ENCODE measurements at places on chromosomes 2 and 18. TPM values are rescaled to one million over a fixed set of nuclear protein-coding genes. Genes with fewer than 3 reads are reported as not detected.

TOGARAM2 gene
- 23.9 TPM for polyA plus RNA-seq

SDC1 gene
- 0.15 TPM for polyA plus RNA-seq

ASXL3 gene
- polyA plus RNA-seq = 0.69 TPM

TNFAIP6 gene
- 4.3 TPM for polyA plus RNA-seq

ANKRD62 gene
- polyA plus RNA-seq = not detected

ABCB11 gene
- not detected for polyA plus RNA-seq

OTOF gene
- polyA plus RNA-seq = 0.04 TPM

VSNL1 gene
- 8.5 TPM for polyA plus RNA-seq

GKN2 gene
- not detected for polyA plus RNA-seq

PLCL1 gene
- polyA plus RNA-seq = 22.0 TPM

LIMS3 gene
- polyA plus RNA-seq = 2.7 TPM

DNA sequence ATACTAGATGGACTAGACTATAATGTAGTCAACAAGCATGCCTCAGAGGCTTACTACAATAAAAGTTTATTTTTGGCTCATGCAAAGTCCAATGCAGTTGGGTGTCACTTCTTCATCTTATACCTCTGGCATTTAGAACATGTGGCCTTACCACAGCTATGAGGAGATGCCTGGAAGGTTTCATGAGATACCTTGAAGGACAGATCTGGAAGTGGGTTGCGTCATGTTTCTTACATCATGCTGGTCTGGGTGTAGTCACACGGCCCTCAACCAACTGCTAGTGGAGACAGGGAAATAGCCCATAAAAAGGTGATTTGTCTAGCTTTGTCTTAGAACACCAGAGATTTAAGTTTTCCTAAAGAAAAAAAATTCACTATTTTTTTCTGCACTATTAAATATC, 91.7 kb upstream of the MMADHC start:
- no peak for DNase-seq

GRCh38 chr2:54092940-54093339, 22.5 kb upstream of the ACYP2 start:
- no peak for DNase-seq

- DNase-seq = no peak
Measured at GRCh38 chr18:48084858-48085257, 154.4 kb upstream of the SMAD2 start.

- peak; percentile 35 for DNase-seq
Measured at GRCh38 chr2:38233231-38233983, 143.7 kb downstream of the ATL2 start.

DNA sequence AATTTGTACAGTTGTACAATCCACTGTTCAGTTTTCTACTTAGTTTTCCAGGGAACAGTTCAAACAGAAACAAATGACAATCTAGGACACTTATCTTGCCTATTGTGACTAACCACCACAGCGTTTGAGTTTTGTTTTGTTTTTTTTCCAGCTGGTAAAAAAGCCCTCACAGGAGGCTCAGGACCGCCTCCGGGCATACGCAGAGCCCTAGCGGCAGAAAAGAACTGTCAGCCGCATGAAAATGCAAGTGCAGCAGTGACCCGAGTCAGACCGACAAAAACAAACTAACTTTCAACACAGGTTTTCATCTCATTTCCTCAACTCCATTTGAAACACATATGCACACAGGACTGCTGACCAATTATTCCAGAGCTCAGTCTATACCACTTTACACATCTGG, 68.6 kb downstream of the STEAP3 start:
- DNase-seq = no peak

- DNase-seq = peak; percentile 50
Measured at GRCh38 chr2:206084870-206085741, 868 bp downstream of the INO80D start.

GRCh38 chr18:55634545-55634944, 46.6 kb upstream of the TCF4 start:
- no peak for DNase-seq

GRCh38 chr2:212841460-212841859, 302.9 kb upstream of the ERBB4 start:
- DNase-seq = no peak

DNA sequence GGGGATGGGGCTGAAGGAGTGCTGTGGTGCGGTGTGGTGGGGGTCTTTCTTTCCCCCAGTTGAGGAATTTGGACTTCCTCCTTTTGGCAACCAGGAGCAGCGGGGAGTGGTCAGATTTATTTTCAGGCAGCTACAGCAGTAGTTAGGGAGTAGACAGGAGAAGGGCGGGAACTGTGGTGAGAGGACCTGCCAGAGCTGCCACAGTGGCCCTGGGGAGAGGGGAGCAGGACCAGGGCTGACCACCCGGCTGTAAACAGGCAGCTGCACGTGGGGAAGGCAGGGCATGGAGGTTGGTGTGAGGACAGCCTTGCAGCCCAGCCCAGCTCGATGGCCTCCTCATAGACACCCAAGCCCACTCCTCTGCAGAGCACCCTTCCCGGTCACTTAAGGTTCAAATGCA, 197.2 kb downstream of the GLI2 start:
- no peak for DNase-seq

GRCh38 chr2:20299113-20299512, 51.5 kb downstream of the PUM2 start:
- no peak for DNase-seq

- no peak for DNase-seq
Measured at GRCh38 chr18:78892177-78892576, 87.4 kb upstream of the SALL3 start.

- DNase-seq = no peak
Measured at GRCh38 chr2:118223992-118224894, 136.0 kb downstream of the INSIG2 start.

GRCh38 chr2:12857891-12858290, 141.2 kb downstream of the TRIB2 start:
- DNase-seq = no peak

DNA sequence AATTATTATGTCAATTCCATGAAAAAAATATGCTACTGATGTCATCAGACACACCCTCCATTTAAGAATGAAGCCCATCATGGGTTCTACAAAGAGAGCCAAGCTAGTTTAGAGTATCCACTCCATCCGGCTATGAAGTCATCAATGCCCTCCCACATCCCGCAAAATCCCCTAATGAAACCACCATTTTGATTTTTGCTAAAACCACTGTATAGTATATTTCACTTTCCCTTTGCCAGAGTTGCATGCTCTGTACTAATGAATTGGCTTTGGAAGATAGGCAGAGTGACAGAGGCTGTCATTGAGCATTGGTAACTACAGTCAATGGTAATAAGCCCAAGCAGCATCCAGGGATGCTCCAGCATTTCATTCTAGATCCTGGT, 118.6 kb downstream of the ANKRD44 start:
- DNase-seq = no peak

DNA sequence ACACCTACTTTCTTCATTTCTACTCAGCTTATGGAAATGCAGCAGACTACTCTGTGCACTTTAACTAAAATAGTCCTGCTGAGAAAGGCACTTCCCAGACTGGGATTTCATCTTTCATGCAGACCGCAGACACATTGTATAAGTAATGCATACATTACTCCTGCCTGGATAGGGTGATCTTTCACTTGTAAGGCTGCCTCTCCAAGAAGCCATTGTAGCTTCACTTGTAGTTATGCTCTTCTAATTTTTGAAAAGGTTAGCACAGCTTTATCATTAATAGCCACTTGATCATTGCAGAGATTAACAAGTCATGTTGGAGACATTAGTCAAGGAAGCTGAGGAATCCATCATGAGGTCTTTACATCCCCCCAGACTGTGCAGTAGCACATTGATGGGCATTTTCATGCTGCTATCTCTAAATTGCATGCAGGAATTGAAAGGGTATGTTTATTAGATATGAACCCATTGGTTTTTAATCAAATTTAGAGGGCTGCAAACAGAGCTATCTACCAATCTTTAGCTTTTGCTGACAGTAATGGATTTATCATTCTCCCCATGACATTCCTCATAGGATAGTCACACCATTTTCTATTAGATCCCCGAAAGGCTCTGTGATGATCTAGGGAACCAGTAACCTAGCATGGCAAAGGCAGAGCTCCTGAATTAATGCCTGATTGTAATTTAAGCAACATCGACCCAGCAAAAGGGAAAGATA, 1074.7 kb upstream of the NXPH2 start:
- DNase-seq = no peak

DNA sequence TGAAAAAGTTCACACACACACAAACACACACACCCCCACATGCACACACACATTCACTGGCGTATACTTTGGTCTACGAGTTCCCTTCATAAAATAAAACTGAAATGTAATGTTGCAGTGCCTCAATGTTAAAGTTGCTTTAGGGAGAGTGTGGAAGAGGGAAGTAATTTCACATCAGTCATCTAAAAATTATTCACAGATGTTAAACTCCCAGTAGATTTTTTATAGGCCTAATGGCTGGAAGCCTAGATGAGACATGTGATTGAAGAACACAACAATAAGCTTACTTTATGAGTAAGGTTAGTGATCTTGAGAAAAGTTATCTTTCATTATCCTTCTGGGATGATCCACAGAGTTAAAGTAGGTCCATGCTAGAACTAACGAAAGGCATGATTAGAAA, 506.7 kb upstream of the CNTNAP5 start:
- no peak for DNase-seq

GRCh38 chr2:238163481-238164198, 4.9 kb downstream of the ERFE start:
- DNase-seq = no peak

GRCh38 chr2:25035537-25036220, 6.2 kb upstream of the EFR3B start:
- no peak for DNase-seq

GRCh38 chr2:216918088-216918680, 58.3 kb upstream of the TNP1 start:
- DNase-seq = no peak

All from heart left ventricle (tissue), 16 donors.